Effector CD8-positive, alpha-beta T cell (primary cell): ENCODE measurements at places on chromosomes 4 and X.

GRCh38 chrX:128928636-128929035, 594.7 kb downstream of the SMARCA1 start:
- no peak for DNase-seq

DNA sequence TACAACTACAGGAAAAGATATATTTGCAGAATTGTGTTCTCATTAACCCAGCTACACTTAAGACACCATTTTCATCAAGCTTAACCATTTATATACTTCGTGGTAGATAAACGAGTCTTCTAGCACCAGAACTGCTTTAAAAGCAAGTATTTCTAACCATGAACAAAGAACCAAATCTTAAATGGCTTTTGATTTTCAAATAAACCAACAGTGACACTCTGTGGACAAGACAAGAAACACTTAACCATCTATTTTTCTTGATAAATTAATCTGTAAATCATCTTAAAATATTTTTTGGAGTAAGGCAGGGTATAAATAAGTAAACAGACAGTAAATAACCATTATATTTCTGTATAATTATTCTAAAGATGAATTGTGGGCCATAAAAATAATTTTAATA, 10.2 kb downstream of the BEND2 start:
- DNase-seq = no peak

DNA sequence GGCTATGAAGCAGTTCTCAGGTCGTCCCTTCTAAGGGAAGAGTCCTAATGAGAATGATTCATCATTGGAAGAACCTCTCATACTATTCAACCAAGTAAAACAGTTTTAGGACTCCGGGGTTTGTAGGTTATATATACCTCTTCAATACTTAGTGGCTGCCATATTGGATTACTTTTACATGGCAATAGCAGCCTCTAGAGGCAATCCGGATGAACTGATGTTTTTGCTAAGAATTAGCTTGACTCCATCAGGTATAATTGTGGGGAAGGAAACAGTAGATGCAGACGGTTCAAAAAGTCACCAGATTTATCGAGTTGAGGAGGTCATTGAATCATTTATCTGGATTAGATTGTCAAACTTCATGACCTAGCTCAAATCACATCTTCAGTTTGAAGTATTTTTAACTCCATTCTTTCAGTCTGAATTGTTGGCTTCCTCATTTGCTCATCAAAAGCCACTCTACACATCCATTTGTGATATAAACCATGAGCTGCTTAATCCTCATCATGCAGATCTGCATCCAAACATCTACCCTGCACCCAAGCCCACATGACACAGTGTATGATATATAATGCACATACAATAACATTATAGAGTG, 28.4 kb downstream of the GUCY1B1 start:
- DNase-seq = no peak

- no peak for DNase-seq
Observed at GRCh38 chr4:13544606-13545393, 492 bp upstream of the NKX3-2 start.

GRCh38 chr4:146061610-146062334, 113.7 kb upstream of the LSM6 start:
- no peak for DNase-seq

- DNase-seq = no peak
Observed at GRCh38 chrX:68883800-68884199, 55.0 kb downstream of the EFNB1 start.

DNA sequence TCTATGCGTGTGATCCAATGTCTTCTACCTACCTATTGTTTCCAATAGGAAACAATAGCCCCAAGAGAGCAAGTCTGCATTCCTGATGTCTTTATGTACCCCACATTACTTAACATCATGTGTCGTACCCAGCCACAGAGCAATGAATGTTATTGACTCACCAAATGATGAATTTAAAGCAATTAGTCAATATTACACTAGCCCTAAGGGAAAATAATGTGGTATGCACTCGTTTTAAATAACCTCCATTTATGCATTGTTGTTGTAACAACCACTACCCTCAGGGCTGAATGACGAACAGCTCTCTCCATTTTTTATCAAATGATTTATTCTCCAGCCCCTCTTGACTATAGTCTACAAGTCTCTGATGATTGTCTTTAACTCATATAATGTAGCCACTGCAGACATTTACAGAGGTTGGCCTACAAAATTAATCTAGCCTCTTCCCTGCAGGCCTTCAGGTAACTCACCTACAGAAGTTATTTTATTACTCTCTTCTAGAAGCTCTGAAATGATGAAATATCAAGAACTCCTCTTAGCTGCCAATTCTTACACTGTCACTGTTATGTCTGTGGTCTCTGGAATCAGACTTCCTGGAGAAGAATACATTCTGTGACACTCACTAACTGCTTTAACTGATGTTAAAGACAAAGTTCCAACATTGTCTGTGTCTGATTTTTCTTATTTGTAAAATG, 601.7 kb upstream of the GRIA3 start:
- DNase-seq = no peak

DNA sequence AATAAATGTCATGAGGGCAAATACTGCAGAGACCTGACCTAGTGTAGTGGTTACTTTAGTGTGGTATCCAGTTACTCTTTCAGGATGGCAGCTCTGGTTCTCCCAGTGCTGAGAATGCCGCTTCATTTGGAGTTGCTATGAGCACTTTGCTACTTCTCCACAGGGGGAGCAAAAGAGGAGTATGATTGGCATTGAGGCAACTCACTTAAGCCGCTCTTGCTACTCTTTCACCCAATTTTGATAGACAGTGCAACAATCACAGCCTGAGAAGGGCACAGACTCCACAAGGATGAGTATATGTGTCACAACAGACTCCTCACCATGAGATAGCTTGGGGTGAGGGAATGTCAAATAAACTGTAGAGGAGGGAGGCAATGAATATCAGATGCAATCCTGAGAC, 81.2 kb downstream of the NPY1R start:
- DNase-seq = no peak

DNA sequence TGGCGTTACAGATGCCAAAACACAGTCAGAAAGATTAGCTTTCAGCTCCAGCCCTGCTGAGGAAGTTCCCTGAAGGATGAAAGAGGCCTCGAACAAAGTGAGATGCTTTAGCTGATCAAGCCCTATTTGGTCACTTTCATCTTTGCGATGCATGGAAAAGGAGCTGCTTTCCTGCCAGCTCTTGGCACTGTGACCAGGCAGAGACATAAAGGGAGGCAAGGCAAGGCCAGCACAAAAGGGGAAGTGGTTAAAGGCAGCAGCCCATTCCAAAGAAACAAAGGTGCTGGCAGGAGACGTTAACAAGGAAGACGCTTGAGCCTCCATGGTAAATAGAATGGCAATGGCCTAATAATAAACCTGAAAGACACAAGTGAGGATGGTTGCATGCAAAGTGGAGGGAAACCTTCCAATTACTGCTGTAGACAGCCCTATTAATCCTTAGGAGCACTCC, 617.1 kb upstream of the INTU start:
- no peak for DNase-seq

DNA sequence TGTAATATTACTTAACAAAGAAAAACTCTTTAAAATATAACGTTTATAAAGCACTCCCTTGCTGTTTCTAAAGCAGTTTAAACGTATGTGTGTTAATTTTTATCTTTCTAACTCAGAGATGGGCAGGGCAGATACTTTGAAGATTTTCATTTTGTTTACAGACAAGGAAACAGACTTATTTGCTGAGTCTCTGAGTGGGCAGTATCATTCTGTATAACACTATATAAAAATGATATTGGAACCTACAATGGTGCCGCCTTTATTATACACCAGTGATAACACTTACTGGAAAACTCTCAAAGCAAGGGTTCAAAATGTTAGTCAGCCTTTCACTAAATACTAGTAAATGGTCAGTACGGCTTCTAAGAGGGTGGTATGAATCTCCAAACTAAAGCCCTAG, 193.4 kb downstream of the NR3C2 start:
- DNase-seq = no peak
